SW480 (cell line): ENCODE measurements at places on chromosomes 3 and 15.

DNA sequence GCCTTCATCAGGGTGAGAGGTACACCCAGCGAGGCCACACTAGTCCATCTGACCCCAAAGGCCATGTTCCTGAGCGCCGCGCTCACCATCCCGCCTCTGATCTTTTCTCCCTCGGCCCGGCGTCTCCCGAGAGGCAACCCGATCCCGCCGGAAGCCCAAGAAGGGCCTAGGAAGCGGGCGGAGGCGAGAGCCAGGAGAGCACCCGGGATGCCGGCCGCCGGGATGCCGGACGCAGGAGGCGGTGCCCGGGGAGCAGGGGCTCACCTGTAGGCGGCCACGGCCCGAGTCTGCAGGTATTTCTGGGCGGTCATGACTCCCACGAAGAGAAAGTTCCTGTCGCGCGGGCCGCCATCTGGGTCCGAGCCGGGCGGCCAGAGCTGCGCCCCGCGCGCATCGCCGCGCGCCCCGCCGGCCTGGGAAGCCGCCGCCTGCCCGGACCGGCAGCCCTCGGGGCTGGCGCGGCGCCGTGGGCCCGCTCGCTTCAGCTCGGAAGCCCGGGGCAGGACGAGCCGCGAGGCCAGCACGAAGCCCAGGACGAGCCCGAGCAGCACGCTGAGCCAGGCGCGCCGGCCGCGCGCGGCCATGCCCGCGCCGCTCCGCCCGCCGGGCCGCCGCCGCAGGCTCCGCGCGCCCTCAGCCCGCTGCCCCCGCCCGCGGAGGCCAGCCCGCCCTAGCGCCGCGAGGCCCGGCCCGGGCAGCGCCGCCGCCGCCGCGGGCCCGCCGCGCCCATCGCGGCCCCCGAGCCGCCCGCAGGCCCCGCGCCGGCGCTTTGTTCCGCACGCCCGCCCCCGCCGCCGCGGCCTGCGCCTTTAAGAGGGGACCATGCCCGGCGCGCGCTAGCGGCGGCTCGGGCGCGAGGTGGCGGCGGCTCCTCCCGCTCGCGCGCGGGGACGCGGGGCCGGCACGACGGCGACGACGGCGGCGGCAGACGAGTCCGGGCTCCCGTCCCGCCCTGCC lies 697 bp downstream of the CHSY1 start:
- DNase-seq = peak; percentile 52

DNA sequence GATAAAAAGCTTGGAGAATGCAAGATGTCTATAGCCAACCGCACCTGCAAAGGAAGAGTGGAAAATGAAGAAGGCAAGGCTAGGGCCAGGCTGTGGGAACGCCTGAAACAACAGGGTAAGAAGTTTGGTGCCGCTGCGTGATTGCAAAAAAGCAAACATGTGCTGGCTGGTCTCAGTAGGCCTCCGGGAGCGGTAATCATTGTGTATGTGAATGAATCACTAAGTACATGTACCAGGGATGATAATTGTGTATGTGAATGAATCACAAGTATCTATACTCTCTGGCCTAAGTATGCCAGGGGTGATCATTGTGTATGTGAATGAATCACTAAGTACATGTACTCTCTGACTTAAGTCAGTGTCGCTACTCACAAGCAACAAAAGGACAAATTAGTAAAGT lies 40.3 kb upstream of the PARL start:
- DNase-seq = no peak

DNA sequence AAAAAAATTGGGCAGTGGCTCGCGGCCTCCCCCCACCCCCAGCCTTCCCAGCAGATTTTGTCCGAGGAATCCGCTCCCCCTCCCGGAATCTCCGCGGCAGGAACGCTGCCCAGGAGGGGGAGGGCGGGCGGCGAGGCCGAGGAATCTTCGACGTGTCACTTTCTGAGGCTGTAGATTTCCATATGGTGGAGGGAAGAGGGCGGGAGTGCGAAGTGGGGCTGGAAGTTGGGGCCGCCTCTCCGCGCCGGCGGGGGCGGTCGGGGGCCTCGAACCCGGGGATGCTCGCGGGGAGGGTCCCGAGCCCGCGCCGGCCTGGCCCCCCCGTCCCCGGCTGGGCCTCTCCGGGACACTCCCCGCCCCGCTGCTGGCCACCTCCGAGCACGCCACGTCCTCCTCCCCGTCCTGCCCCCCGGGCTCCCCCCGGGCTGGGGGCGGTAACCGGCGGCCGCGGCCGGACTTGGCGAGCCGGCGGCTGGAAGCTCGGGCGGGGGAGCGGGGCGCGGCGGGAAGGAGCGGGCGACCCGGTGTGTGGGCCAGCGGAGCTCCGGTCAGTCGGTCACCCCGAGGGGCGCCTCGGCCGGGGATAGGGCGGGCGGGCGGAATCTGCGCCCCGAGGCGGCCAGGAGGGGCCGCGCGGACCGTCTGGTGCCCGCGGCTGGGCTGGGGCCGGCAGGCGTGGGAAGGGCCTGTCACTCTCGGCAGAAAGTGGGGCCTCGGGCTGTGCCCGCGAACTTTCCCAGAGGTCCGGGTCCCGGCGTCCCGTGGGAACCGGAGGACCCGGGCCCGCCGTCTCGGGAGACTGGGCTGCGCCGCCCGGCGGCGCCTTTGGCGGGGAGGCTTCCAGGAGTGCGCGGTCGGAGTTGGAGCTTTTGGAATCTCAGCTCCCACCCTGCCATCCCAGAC lies 951 bp downstream of the FNDC3B start:
- peak; percentile 73 for DNase-seq

DNA sequence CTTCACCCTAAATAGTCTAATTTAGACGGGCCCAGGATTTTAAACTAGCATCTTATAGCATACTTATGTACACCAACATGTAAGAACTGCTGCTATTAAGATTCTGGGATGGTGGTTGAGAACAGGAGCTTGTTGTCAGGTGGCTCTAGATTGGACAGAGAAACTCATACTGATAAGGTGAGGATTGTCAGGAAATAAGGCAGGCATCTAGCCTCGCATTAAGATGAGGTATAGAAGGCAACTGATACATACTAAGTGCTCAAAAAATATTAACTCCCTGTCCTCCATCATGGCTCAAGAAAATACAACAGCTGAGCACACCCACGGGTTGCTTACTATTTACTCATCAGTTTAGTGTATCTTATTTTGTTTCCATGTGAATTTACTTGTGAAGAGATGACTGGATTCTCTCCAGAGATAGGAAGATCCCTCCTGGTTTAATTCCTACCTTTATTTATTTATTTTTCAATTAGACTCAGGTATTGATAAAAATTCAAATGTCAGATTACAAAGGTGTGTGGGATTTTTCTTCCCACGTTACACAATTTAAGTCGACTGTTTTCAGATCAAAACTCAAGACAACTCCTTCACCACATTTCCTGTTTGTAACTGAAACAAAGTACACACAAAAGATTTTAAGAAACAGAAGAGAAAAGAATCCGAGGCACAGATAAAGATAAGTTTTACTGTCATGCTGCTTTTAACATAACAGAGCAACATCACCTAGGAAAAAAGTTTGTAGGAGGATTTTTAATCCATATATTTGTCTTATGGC lies at the start of gene TRAT1:
Gene TRAT1, plus strand, starts transcription at position 664 of the 775 bp plus-strand sequence. CDS start 142 bp downstream, outside the sequence.
- DNase-seq = no peak

- DNase-seq = no peak
Observed at GRCh38 chr3:8825153-8825825, 55.9 kb upstream of the OXTR start.

GRCh38 chr15:75712668-75713337 lies at the start of gene CSPG4:
CSPG4 (minus strand) TSS chr15:75712848; CDS start chr15:75712755, 93 bp downstream.
- peak; percentile 22 for DNase-seq

GRCh38 chr15:36926427-36926825 lies 173.9 kb downstream of the MEIS2 start:
- no peak for DNase-seq

- DNase-seq = no peak
Observed at GRCh38 chr15:69232144-69232543, 66.6 kb upstream of the PAQR5 start.

- DNase-seq = no peak
Observed at GRCh38 chr15:52080031-52080430, 32.5 kb downstream of the BCL2L10 start.

DNA sequence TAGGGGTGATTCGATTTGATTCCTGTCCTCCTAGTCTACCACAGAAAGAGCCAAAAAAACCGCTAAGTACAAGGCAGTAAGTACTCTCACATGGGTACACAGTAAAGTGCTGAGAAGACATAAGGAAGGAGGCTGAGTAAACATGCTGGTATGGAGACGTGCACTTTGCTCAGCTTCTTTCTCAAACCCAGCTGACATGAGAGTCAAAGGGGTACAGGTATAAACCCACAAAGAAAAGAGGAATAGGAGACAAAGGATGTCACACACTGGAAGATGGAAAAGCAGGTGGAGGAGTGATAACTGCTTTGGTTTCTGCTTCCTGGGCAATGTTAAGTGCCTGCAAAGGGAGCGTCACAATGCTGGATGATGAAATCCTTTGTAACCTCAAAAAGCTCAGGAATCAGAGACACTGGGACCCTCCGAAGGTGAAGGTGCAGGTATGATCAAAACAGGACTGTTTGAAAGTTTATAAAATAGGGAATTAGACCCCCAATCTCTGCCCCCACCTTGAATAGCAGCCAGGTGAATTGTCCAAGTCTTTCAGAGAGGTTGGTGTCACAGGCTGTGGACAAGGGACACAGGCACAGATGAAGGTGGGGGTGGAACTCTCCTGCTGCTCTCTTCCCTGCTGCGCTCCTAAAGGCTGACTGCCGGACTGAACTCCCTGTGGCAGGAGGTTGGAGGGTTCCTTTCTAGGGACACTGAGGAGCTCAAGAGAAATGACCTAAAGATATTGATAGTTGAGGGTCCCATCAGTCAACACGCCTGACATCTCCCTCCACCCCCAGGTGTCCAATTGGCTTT lies 101.8 kb downstream of the RAB11A start:
- DNase-seq = peak; percentile 89

GRCh38 chr3:95424279-95424678 lies 1361.4 kb downstream of the NSUN3 start:
- no peak for DNase-seq

DNA sequence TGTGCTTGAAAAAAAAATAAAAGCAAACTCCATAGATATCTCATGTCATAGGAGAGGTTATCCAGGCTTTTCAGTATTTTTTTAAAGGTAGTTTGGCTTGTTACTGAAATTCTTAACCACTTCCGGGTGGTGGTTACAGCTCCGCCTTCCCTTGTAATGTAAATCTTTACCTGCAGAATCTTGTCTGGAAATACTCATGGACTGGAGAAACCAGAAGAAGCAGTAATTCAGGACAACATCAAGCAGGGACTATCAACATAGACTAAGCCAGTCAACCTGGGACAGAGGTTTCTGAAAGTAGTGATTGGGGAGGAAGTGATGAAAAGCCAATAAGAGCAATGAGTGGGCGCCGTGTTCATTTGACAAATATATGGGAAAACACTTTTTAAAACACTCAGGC lies 78.9 kb upstream of the SKOR1 start:
- DNase-seq = no peak

GRCh38 chr15:96625256-96625655 lies 294.8 kb downstream of the NR2F2 start:
- DNase-seq = no peak

DNA sequence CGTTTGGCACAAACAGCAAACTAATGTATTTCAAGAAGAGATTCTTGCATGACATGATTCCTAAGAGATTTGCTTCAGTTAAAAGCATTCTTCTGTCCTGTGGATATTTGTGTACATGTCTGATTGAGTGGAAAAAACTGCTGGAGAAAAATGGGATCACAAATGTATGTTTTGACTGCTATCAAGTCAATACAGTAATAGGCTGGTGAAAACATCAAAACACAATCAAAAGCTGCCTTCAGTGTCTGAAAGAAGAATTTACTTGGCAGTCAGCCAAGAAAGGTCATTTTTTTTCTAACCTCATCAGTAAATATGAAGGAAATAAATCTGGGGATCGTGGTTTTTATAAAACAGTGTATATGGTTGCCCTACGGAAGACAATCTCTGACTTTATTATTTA lies 1214.8 kb downstream of the NSUN3 start:
- no peak for DNase-seq

DNA sequence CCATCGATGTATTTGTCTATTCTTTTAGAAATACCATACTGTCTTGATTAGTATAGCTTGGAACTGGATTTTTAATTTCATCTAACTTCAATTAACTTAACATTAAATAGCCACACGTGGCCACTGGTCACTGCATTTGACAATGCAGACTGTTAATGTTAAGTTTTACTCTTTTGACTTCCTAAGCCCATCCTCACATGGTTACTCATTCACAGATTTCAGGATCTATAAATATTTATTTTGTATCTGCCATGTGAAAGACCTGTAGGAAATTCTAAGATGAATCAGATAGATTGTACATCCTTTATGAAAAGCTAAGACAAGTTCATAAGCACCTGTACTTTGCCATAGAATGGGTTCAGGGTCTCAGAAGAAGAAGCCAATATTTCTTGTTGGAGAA lies 8.3 kb upstream of the RORA start:
- DNase-seq = no peak

DNA sequence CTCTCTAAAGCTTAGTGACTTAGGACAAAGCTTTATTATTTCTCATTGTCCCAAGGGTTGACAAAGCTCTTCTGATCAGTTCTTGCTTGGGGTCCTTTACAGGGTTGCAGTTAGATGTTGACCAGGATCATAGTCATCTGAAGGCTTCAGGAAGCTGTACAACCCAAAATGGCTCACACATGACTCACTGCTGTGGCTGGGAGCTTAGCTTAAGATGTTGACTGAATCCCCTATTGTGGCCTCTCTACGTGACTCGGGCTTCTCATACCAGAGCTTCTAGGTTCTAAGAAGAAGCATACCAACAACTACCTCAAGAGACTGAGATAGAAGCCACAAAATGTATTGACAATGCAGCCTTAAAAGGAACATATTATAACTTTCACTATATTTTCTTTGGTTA lies 569.6 kb upstream of the ROBO2 start:
- no peak for DNase-seq

DNA sequence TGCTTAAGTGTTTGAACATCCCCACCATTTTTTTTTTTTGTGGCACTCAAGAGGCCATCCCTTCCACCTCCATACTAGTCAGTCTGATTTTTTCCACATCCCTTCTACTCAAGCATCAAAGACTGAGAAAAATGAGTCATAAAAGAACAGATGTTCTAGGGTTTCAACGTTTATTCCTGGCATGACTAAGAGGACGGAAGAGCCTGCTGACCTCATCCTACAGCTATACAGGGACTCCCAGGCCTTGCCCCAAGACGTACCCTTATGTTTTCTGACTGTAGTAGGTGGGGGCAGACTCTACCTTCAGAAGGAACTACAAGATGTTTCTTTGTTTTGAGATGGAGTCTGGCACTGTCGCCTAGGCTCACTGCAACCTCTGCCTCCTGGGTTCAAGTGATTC lies 3.3 kb upstream of the ITPKA start:
- peak; percentile 96 for DNase-seq

DNA sequence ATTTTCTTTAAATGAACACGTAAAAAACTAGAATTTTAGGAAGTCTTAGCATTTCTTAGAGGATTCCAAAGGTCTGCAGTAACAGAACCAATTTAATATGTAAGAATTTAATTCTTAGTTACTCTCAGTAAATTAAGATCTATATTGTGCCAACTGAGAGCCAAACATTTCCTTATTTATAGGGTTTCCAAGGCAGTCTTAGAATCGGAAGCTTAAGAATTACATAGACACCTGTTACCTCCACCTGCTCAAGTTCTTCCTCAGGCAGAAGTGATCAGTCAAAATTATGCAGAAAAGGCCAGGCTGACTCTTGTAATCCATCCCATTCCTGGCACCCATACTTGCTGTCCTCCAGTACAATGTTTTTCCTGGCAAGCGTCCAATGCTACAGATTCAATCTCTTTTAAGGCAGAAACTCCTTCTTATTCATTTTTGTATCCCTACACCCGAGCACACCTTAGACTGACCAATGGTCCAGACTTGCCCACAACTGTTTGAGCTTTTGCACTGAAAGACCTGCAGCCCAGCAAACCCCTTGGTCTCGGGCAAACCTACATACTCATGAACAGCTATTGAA lies 64.3 kb downstream of the NCEH1 start:
- no peak for DNase-seq
